ENCODE measurements at places on chromosomes 13 and 19.
A peak's percentile ranks its signal among the peaks of the same experiment; 100 is the strongest.

DNA sequence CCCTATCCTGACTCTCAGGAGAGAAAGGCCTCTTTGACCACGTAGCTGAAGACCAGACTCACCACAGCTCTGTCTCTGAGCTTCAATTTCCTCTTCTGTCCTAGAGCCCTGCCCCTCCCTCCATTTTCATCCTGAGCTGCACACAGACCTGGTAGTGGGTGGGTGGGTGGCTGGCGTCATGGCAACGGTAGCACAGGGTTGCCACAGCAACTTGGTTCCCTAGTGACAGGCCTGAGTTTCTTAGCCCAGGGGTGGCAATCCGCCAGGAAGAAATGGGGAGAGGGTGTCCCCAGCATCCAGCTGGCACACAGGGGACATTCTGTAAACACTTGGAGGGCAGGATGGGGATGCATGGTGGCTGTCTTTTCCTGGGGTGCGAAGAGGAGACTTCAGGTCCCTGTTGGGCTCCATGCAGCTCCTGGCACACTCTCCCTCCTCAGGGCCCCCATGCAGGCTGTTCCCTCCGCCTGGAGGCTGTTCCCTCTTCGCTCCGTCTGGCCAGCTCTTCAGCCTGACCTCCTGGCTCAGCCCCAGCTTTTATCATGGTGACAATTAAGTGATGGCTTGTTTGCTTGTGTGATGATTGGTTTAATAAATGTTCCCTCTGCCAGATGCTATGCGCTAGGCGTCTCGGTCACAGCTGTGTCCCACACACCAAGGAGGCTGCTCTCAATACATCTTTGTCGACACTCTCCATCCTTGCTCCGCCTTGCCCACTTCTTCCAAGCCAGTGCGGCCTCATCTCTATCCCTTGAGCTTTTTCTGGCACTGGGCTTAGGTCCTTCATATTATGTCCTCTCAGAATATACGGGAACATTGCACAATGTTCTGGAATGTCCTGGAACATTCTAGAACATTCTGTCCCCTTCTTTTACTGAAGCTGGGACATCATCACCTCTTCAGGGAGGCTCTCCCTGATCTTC, 7.4 kb upstream of the KLHL26 start:
- DNase-seq: no peak

GRCh38 chr13:77325371-77325980, 1.4 kb downstream of the MYCBP2 start:
- no peak for DNase-seq

DNA sequence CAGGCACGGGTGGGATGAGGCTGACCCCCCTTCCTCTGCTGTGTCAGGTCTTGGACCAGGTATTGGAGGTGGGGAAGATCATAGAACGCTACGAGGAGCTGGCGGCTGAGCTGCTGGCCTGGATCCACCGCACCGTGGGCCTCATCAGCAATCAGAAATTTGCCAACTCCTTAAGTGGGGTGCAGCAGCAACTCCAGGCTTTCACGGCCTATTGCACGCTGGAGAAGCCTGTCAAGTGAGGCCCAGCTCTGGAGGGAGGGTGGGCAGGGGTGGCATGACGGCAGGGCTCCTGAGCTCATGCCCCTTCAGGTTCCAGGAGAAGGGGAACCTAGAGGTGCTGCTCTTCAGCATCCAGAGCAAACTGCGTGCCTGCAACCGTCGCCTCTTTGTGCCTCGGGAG, 35.3 kb downstream of the SPTBN4 start:
- no peak for DNase-seq

DNA sequence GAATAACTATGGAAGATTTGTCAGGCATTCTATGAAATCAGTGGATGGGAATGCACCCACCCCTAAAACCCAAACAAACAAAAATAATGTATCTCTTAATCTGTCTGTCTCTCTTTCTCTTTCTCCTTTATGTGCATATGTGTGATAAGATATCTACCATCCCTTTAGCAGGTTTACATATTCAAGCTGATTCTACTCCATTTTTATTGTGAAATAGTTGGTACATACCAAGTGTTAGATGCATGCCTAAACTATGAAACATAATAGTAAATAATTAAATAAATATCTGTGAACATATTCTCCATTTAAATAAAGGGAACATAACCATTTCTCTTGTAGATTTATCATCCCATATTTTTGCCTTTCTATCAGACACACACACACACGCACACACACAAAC, 121.8 kb upstream of the PCDH9 start:
- DNase-seq: no peak

GRCh38 chr13:114015111-114015968, 41.5 kb upstream of the C13orf46 start:
- no peak for DNase-seq

DNA sequence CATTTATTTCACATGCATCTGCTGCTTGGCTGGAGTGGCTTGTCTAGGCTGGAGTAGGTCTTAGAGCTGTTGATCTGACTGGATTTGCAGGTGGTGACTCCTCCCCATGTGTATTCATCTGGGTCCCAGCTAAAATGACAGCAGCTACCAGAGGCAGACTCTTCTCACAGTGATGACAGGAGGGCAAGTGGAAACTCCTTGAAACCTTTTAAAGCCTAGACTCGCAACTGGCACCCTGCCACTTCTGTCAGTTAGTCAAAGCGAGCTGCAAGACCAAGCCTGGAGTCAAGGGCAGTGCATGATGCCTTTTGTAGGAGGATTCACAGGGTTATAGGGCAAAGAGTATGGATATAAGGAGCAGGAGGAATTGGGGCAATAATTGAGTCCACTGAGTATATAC, 65.2 kb downstream of the TEX26 start:
- no peak for DNase-seq

- no peak for DNase-seq
These were observed 94.3 kb upstream of the MBNL2 start for GRCh38 chr13:97127842-97128241.

DNA sequence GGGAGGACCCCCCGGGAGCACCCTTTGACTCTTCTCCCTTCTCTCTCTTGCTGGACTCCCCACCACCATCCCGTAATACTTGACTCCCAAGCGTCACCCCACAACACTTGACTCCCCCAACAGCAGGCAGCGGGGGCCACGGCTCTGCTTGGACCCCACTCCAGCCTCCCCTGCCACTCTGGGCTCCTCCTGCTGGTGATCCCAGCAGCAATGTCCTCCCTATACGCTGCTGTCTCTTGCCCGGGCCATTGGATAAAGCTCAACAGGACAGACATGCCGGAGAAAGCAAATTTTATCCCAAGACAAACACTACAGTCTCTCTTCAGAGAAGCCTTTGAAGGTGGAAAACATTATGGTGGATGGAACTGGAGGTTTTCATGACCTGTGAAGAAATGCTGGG, 20.4 kb upstream of the AMER2 start:
- no peak for DNase-seq

- DNase-seq: peak; percentile 9
These were observed 772.0 kb downstream of the DIAPH3 start for GRCh38 chr13:59391696-59392095.

GRCh38 chr19:9996541-9996940, 13.8 kb downstream of the COL5A3 start:
- no peak for DNase-seq

- DNase-seq: no peak
These were observed 7.3 kb downstream of the SHKBP1 start for GRCh38 chr19:40584007-40584406.

- no peak for DNase-seq
These were observed 951 bp upstream of the POSTN start for GRCh38 chr13:37599519-37599918.

DNA sequence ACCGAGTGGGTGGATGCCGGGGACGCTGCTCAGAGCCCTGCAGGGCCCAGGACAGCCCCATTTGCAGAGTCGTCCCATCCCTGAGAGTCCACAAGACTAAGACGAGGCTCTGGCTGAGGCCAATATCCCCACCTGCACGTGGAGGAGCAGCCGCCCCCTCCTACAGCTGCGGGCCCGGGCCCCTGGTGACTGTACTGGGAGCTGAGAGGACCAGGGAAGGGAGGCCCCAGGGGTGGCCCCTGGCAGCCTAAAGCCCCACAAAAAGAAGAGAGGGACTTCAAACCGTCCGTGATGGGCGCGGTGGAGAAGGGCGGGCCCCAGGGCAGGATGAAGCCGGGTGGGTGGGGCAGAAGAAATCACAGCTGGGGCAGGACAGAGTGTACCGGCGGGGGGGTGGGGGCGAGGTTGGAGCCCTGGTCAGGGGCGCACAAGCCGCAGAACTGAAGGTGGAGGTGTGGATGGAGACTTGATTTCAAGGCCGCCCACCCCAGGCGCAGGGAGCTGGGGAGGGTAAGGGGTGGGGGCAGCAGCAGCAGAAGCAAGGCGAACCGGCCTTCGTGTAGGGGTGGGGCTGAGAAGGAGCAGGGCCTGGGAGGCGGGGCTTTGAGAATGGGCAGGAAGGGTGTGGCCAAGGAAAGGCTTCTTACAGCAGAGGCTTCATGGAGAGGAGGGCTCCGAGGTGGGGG, 12.9 kb downstream of the CFD start:
- DNase-seq: peak; percentile 84

GRCh38 chr13:32081591-32081990, 50.0 kb downstream of the FRY start:
- DNase-seq: no peak

DNA sequence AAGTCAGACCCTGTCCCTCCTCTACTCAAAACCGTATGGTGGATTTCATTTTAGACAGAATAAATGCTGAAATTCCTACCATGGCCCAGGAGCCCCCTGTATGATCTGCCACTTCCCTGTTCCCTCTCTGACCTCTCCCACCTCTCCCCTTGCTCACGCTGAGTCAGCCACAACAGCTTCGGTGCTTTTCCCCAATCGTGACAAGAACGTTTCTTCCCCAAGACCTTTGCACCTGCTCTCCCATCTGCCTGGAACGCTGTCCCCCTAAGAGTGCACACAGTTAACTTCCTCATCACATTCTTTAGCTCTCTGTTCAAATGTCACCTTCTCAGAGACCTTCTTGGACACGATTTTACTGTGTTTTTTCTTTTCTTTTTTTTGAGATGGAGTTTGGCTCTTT, 2.3 kb downstream of the VRK3 start:
- no peak for DNase-seq

DNA sequence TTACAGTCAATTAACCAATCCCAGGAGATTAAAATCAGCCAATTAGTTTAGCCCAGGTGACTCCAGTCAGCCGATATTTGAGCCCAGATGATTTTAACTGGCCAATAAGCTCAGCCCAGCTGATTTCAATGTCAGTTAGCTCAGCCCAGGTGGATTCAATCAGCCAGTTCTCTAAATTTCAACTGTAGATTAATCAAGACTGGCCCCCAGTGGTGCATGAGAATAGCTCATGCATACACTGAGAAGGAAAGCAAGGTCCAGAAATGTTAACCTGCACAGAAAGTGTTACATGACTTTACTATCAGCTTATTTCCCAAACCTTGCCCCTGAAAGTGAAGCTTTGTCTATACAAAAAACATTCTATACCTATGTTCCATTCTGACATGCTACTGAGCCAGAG, 55.4 kb upstream of the ZNF724 start:
- DNase-seq: no peak

GRCh38 chr19:9785367-9786331, 17.1 kb upstream of the ZNF846 start:
- DNase-seq: peak; percentile 90

GRCh38 chr19:5321851-5322681, 18.5 kb downstream of the PTPRS start:
- no peak for DNase-seq

DNA sequence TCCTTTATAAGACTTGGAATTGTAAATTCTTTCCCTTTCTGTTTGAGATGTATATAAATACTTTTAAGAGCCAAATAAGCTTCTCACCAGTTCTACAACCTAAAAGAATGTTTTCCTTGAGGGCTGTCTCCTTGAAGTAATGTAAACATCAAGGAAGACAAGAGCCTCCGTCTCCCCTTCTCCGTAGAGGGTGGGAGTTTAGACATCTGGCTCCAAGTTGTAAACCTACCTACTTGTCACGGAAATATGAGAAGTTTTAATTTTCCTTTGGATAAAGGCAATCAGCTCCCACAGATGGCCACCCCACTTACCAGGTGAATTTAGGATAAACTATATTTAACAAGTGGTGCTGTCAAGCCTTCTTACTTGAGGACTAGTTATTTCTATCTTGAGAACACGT, 237.9 kb downstream of the NALCN start:
- DNase-seq: no peak

GRCh38 chr19:58544591-58545285, 874 bp downstream of the TRIM28 start:
- DNase-seq: no peak

- DNase-seq: no peak
These were observed 880 bp upstream of the C19orf12 start for GRCh38 chr19:29715701-29716581.

GRCh38 chr13:35891507-35892441, 239.4 kb downstream of the DCLK1 start:
- no peak for DNase-seq

DNA sequence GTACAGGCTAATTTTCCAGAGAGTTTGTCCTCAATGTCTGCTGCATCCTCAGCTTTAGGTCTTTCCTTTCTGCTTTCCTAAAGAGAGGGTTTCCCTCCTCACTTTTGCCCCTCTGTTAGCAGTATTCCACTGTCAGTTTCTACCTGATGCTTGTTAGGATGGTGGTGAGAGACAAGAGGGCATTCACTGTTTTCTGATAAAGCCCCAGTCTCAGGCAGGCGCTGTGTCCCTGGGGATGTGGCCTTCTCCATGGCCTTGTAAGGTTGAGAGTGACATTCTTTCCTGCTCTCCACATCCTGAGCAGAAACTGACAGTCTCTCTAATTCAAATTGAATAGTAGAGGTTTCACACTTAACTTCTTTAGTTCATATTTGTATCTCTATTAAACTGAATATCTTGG, 14.9 kb downstream of the C13orf42 start:
- no peak for DNase-seq

DNA sequence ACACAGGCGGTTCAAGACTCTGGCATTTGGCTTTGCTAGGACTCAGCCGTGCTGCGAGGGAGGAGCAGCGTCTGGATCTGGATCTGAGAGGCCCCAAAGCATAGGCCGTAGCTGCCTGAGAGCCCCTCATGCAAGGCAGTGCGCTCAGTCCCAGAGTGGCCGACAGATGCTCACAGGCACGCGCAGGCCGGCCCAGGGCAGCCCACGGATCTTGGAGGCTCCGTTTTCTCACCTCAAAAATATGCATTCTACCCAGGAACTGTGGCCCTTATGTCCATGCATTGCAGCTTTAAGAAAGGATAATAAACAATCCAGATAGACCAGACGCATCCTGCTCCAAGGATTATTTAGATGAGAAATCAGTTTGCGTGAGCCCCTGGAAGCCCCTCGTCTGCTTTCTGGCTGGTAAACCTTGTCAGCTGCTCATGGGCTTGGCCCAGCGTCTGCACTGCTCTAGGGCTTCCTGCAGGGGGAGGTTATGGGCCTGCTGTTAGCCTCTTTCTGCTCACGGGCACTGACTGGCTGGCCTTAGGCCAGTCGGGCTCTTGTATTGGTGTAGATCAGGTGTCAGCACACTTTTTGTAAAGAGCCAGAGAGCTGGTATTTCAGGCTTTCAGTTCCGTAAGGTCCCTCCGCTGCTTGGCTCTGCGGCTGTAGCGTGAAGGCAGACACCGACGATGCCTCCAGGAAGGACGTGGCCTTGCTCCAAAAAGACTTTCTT, 24.2 kb downstream of the TEX29 start:
- no peak for DNase-seq

DNA sequence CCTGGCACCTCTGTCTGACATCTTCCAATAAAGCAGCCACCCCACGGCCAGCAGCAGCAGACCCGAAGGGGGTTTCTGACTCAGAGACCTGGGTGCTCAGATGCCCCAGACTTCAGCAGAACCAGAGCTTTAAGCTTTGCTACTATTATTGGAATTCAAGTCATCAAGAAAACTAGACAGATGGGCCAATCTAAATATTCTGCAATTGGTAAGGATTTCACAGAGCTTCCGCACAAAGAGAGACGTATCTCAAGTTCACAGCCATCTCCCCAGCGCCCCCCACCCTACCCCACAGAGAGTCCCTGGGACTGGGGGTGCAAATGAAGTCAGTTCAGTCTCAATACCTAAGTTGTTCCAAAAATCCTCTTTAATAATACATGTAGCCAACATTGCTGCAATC, 38.8 kb downstream of the RAB20 start:
- DNase-seq: no peak
